Stimulated activated CD4-positive, alpha-beta T cell treated with anti-CD3 and anti-CD28 coated beads, Interleukin-15, amount 100 ng/mL, for 1 hour (primary cell): ENCODE measurements at places on chromosomes 3 and 15.

GRCh38 chr3:153127788-153128187 lies 34.2 kb upstream of the RAP2B start:
- no peak for DNase-seq

DNA sequence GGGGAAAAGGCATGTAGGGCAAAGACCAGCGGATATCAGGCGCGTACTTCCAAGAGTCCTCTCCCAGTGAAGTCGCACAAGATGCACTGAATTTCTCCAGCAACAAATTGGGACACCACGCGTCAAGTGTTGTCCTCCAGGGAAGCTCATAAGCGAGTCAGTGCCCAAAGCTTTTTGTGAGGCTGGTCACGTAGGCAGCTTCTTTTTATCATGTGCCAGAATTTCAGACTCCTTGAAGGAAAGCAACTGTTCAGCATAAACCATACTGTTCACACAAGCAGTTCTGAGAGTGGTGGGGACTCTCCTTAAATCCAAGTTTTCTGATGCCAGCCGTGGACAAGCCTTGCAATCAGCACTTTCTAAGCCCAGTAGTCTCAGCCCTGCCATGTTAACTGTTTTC lies 10.1 kb upstream of the FSTL1 start:
- DNase-seq = no peak

- DNase-seq = no peak
These were observed 30.2 kb downstream of the APBA2 start for GRCh38 chr15:28915935-28916334.

DNA sequence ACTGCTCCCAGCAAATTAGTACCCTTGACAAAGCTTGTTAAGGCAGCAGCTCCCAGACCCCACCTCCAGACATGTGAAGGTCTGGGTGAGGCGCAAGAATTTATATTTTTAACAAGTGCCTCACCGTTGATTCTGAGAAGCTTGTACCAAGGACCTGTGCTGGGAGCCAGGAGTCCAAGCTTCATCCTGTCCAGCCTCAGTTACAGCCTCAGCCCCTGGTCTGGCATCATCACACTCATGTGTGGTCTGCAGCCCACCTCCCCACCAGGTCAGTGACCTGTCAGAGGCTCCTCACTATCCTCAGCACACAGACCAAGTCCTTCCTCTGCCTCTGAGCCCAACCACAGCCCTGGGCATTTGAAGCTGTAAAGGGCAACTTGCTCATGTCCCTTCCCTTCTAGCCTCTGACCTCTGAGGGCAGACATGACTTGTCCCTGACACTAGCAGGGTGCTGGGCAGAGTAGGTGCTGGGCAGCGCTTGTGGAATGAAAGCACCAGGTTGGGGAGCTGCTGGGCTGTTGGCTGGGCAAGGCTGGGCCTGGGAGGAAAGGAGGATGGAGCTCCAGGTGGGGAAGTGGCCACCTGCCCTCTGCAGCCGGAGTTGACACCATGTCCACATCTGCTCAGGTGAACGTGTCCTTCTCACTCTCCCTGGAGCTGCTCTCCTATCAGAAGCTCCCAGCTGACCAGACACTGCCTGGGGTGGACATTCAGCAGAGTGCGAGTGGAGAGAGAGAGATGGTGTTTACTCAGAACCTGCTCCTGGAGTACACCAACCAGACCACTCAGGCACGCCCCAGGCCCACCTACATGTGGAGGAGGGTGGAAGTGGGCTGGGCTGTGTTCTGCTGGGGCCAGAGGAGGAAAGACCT lies 16.9 kb downstream of the ACAA1 start:
- no peak for DNase-seq

DNA sequence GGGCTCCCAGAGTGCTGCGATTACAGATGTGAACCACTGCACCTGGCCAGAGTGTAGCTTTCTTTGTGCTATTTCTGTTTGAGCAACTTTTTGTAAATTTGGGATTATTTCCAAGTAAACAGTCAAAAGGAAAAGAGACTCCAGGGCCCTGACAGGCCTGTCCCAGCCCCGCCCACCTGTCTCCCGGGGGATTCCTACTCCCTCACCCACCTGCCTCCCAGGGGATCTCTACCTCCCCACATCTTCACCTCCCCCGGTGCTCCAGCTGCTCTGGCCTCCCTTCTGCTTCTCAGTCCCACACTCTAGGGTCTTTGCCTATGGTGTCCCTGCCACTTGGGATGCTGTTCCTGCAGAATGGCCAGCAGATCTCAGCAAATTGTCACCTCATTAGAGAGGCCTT lies 7.0 kb downstream of the RHCG start:
- DNase-seq = no peak

GRCh38 chr15:66654739-66655375 lies 47.2 kb upstream of the SMAD6 start:
- no peak for DNase-seq

- no peak for DNase-seq
These were observed 88.5 kb downstream of the XXYLT1 start for GRCh38 chr3:195182470-195182795.

DNA sequence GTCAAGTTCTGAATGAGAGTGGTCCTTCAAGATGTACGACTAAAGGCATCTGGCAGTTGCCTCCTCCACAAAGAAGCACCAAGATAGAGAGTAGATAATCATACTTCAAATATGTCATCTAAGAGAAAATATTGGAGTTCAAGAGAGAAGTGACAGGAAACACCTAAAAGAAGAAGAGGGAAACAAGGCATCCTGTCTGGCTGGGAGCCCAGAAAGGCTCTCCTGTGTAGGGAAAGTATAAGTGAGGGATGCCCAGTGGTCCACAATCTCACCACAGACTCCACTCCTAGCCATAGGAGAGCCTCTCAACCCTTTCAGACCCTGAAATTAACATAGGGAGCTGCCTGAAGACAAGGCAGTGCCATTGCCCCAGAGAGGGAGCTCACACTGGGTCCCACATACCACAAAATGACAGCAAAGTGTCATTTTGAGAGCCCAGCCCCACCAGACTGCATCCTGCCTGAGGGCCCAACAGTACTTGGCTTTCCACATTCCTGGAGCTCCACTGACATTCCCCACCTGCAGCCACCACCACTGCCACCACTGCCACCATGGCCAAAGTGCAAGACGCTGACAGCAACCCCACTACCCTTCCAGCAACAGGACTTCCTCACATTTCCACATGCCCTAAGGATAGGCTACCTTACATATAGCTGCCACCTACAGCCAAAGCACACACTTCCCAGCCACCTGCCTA lies 210.6 kb downstream of the ATP8B4 start:
- DNase-seq = no peak

DNA sequence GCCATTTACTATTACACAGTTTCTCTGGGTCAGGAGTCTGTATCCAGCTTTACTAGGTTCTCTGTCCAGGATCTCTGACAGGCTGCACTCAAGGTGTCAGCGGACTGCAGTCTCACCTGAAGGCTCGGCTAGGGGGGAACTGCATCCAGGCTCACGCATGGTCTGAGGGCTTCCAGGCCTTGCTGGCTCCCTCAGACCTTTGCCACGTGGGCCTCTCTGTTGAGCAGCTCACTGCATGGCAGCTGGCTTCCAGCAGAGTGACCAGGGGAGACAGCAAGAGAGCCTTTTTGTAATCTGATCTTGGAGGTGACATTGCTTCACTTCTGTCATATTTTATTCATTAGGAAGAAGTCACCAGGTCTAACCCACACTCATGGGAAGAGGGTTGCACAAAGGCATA lies 152.3 kb downstream of the CACNA2D3 start:
- no peak for DNase-seq

DNA sequence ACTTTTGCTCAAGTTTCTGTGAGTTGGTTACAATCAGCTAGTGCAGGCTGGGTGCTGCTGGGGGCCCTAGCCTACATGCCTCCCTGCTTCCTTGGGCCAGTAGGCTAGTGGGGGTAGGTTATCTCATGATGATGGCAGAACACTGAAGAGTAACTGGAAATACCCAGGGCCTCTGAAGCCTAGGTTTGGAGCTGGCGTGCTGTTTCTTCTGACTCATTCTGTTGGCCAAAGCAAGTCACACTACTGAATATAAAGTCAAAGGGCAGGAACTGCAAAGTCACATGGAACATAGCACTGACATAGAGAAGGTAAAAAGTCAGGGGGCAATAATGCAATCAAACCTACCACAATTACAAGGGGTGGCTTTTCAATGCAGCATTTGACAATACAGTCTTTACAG lies 34.5 kb downstream of the RASGRP1 start:
- no peak for DNase-seq

GRCh38 chr3:153050978-153051377 lies 111.0 kb upstream of the RAP2B start:
- no peak for DNase-seq

- DNase-seq = no peak
These were observed 45.7 kb downstream of the KPNA1 start for GRCh38 chr3:122468896-122469533.

GRCh38 chr3:123068601-123069381 lies 2.0 kb downstream of the PDIA5 start:
- DNase-seq = no peak

GRCh38 chr3:170740726-170741591 lies 129.0 kb downstream of the RPL22L1 start:
- no peak for DNase-seq

- no peak for DNase-seq
These were observed 282.4 kb upstream of the LRRFIP2 start for GRCh38 chr3:37456781-37457180.

- no peak for DNase-seq
These were observed 124.3 kb upstream of the IGF1R start for GRCh38 chr15:98523912-98524662.

- DNase-seq = no peak
These were observed 847.2 kb upstream of the DPPA4 start for GRCh38 chr3:110184536-110184935.

GRCh38 chr15:82933576-82933975 lies 18.9 kb downstream of the HOMER2 start:
- no peak for DNase-seq

DNA sequence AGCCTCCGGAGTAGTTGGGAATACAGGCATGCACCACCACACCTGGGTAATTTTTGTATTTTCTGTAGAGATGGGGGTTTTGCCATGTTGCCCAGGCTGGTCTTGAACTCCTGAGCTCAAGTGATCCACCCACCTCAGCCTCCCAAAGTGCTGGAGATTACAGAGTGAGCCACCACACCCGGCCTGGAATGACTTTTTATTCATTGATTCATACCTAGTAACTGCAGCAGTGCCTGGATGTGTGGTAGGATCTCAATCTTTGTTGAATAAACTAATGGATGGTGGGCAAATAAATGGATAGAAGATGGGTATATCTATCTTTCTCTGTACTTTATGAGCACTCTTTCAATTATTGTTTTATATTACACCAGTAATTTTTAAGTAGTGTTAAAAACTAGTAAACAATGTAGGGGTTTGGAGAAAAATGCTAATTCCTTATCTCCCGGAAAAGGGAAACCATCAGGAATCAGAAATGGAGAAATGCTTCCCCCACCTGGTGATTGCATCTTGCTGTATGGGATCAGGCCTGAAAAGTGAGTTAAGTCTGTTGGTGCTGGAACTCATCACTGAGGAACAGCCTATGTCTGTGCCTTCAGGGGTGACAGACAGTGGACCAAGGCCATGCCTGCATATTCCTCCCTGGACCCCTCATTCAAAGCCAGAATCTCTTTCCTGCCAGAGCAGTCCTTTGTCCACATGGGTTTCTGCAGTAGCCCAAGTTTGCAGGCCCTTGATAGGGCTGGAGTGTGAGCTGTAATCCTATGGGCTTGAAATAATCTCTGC lies 161.0 kb upstream of the CTDSPL start:
- DNase-seq = no peak

- DNase-seq = no peak
These were observed 685 bp upstream of the FOXB1 start for GRCh38 chr15:60003243-60004008.

DNA sequence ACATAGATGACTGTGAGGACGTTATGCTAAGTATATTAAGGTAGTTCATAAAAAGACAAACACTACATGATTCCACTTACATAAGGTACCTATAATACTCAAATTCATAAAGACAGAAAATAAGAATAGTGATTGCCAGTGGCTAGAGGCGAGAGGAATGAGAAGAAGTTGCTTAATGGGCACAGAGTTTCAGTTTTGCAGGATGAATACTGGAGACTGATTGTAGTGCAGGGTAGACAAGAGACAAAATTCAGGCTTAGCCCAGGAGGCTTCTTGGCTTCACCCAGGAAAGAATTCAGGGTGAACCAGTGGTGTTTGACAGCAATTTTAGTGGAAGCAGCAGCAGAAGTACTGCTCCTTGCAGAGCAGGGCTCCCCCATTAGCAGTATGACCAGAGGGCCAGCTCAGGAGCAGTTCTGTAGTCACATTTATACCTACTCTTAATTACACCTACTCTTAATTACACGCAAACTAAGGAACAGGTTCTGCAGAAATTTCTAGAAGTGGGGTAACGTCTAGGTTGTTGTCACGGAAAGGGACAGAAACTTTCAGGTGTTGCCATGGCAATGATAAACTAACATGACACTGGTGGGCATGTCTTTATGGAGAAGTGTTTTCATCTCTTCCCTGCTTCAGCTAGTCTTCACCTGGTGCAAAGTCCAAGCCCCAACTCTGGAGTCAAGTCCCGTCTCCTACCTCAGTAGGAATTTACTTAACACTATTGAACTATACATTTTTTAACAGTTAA lies 55.2 kb downstream of the TBL1XR1 start:
- DNase-seq = no peak

DNA sequence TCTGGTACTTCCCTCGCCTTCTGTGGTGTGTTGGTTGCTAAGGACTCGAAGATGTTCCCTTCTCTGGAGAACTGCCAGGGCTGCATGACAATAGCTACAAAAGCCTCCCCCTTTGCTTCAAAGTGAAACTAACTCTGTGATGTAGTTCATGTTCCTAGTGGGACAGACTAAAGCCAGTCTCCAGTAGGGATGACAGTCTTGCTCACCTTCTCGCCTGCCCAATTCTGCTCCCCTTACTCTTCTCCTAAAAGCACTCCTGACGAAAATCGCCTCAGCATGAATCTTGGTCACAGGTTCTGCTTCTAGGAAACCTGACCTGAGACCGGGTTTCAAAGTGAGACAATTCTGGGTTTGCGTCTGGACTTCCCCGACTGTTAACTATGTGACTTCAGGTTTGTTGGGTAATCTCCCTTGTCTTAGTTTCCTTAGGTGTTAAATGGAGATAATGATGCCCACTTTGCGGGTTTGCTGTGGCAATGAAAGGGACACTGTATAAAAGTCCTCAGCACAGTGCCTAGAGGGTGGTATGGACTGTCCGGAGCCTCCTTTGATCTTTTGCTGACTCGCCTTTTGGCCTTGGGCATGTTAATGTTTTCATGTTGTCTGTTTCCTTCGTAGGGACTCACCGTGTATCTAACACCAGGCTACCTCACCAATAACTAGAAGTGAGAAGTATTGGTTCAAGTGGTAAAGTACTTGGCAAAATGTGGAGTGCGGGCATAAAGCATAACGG lies 24.9 kb upstream of the THRB start:
- DNase-seq = no peak

DNA sequence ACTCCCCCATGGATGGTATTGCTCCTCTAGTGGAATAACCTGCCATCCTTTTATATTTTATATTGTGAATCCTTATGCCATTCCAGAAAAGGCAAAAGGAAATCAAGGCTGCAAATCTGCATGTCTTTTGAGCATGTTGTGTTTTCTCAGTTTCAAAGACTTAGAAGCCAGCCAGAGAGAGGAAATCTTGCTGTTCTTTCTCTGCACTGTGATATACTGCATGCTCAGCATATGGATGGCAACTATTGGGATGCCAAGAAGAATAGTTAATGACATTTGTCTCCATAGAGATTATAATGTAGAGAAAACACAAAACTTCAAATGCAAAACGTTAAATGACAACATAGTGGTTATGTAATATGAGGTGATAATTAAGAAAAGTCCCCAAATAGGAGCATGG lies 106.0 kb upstream of the NUDT16 start:
- no peak for DNase-seq

- no peak for DNase-seq
These were observed 75.5 kb upstream of the IQSEC1 start for GRCh38 chr3:13148561-13149329.

GRCh38 chr3:5726621-5727020 lies 539.1 kb downstream of the EDEM1 start:
- DNase-seq = no peak
